Fibroblast of the aortic adventitia (primary cell): ENCODE measurements at places on chromosomes 11 and 22. TPM values are rescaled to one million over a fixed set of nuclear protein-coding genes. Genes with fewer than 3 reads are reported as not detected.

Gene OR51B5
- total RNA-seq: not detected in 2 replicates

Gene GAB4
- not detected in 2 replicates for total RNA-seq

Gene OR4P4
- not detected in 2 replicates for total RNA-seq

Gene SCGB1C1
- total RNA-seq: not detected in 2 replicates

Gene MS4A15
- not detected in 2 replicates for total RNA-seq

Gene FAM89B
- 5.6 and 21.6 TPM in 2 replicates for total RNA-seq

Gene SLC17A6
- not detected in 2 replicates for total RNA-seq
